ENCODE measurements at places on chromosomes 7 and 10. TPM values are rescaled to one million over a fixed set of nuclear protein-coding genes. Genes with fewer than 3 reads are reported as not detected.

Gene OIT3
- total RNA-seq, result not detected

Gene MALRD1
- not detected for total RNA-seq

Gene AFAP1L2
- 0.77 TPM for total RNA-seq

Gene DLX5
- total RNA-seq, result 0.23 TPM

Gene FUOM
- 33.3 TPM for total RNA-seq

Gene CISD1
- 68.8 TPM for total RNA-seq

Gene ZNF138
- 4.1 TPM for total RNA-seq

Gene GPR15LG
- not detected for total RNA-seq

Gene ZPBP
- not detected for total RNA-seq

Gene CACNA2D1
- total RNA-seq, result 1.1 TPM

Gene CCDC3
- not detected for total RNA-seq

Gene SPDYE9
- not detected for total RNA-seq

Gene MGMT
- 19.8 TPM for total RNA-seq

Gene LARP4B
- total RNA-seq, result 33.9 TPM

Gene PNLIPRP2
- not detected for total RNA-seq
